CD4-positive, alpha-beta T cell treated with Interleukin-21 for 1 hour (primary cell): ENCODE measurements at places on chromosomes 16 and 17.

- no peak for DNase-seq
These were observed 74.8 kb downstream of the USP31 start for GRCh38 chr16:23074423-23074822.

GRCh38 chr17:70074956-70075355 lies at the start of gene KCNJ16:
TSS of gene KCNJ16 (plus strand) at chr17:70075225. CDS start at chr17:70132088, 56,863 bp downstream.
- DNase-seq: no peak

DNA sequence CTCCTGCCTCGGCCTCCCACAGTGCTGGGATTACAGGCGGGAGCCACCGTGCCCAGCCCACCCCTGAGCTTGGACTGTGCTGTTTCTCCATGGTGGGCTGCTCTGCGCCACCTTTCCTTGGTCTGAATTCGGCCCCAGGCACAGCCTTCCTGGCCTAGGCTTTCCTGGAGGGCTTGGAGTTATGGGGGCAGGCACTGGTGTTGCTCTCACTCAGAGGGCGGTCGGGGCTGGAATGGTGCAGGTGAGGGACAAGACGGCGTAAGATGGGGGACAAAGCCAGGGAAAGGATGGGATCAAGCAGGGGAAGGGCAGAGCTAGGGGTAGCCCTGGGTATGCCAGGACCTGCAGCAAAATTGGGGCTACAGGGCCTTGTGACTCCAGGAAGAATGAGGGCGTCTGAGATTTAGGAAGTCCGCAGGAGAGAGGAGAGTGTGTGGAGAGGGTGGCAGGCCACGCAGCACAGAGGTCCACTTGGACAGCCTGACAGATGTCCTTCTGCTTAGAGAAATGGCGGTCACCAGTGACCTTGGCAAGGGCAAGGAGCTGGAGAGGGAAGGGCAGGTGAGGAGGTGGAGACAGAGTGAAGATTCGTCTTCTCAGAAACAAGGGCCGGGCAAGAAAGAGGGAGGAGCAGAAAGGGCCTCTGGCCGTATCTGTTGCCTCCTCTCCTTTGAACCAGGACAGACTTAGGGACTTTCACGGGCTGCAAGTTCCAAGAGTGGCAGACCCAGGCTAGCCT lies 1.6 kb upstream of the ATP6V0C start:
- no peak for DNase-seq

DNA sequence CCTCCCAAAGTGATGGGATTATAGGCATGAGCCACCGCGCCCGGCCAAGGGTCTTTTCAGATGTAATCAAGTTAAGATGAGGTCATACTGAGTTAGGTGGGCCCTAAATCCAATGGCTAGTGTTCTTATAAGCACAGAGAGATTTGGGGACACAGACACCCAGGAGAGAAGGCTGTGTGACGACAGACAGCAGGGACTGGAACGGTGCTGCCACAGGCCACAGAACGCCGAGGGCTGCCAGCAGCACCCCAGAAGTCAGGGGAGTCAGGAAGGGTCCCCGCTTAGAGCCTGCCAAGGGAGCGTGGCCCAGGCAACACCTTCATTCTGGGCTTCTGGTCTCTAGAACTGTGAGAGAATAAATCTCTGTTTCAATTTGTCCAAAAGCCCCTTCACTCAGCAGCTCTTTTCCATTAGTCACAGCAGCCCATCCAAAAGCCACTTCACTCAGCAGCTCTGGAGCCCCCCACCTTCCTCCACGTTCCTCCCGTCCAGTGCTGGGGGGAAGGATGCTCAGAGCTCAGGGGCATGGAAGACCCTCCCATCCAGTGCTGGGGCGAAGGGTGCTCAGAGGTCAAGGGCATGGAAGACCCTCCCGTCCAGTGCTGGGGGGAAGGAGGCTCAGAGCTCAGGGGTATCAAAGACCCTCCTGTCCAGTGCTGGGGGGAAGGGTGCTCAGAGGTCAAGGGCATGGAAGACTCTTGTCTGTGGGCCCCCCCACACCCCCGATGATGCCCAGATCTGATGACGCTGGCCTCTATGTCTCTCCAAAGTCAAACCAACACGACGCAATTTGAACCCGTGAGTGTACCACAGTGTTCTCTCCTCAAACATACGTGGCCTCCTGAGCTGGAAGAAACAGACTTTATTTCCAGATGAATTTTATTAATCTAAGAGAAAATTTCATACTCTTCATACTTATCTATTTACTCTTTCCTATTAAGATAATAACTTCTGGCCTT lies 11.9 kb downstream of the RAB40B start:
- DNase-seq: no peak

DNA sequence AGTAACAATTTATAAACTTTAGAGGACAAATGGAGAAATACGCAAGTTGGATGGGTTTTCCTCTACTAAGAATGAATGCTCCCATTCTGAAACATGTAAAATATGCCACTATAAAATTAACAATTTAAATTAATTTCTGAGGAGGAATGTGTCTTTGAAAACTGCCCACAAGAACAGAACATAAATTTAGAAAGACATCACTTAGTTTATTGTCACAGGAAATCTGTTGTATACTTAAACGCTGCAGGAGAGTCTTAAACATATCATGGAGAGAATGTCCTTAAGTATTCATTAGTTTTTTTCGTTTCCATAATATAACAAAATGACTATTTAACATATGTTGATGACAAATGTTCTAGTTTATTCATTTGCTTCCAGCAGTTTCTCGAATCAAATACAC lies 29.6 kb downstream of the USP32 start:
- no peak for DNase-seq

DNA sequence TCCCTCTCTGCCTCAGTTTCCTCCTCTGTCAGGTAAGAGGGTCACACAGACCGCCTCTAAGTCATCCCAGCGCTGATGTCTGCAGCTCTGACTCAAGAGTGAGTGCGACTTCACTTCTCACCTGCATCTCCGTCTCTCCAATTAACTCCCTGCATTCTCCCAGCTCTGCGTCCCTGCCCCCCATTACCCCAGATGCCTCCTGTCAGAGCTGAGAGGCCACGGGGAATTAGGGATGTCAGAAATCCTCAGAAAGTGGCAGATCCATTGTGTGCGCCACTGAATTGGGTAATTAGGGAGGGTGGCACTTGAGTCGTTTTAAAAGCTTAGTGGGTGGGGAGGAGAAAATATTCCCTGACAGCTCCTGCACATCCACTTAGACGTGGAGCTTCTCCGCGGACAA lies 885.4 kb upstream of the EEF2KMT start:
- no peak for DNase-seq

DNA sequence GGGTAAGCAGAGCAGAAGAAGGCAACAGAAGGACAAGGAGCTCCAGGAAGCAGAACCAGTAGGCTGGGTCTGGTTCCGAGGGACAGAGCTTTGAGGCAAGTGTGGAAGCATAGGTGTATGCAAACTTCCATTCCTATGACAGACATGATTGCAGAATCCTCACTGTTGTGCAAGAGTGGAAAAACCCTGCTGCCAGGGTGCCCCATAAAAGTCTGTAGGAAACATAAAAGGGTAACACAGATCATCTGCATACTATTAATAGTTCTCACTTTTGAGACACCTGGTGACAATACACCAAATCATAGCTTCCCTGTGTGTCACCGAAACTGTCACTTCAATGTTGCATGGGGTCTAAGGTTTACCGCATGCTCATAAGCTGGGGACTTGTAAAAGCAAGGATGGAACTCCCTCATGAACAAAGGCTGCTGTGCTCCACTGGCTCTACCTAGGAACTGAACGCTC lies 39.7 kb downstream of the ARHGAP17 start:
- DNase-seq: no peak

- no peak for DNase-seq
These were observed 377.6 kb downstream of the CPPED1 start for GRCh38 chr16:12426122-12426521.
